SJSA1 (cell line): ENCODE measurements at places on chromosomes 3 and 15. TPM values are rescaled to one million over a fixed set of nuclear protein-coding genes. Genes with fewer than 3 reads are reported as not detected.

GRCh38 chr3:171374260-171374659, 85.9 kb downstream of the TNIK start:
- DNase-seq: no peak

GRCh38 chr3:134839990-134840389, 44.9 kb downstream of the EPHB1 start:
- DNase-seq: no peak

DNA sequence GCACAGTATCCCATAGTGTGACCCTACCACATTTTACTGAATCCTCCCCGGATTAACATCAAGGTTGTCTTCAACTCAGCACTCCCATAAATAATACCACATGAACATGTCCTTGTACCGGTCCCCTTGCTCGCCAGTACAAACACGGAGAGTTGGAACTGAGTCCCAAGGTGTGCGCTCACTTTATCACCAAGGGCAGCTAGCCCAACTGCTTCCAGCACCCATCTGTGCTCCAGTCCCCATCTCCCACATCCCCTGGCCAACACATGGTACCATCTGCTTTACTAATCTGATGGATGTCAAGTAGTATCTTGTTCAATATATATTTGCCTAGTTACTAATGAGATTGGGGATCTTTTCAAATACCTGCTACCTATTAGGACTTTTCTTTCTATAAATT, 64.7 kb downstream of the ISG20 start:
- DNase-seq: no peak

DNA sequence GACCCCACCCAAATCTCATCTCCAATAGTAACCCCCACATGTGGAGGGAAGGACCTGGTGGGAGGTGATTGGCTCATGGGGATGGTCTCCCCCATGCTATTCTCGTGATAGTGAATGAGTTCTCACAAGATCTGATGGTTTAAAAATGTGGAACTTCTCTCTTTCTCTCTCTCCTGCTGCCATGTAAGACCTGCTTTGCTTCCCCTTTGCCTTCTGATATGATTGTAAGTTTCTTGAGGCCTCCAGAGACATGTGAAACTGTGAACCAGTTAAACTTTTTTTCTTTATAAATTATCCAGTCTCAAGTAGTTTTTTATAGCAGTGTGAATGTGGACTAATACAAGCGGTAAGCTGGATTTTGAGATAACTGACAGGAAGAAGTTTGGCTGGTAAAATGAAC, 60.3 kb upstream of the MBNL1 start:
- no peak for DNase-seq

GRCh38 chr15:53976844-53977392, 1.3 kb upstream of the UNC13C start:
- DNase-seq: no peak

DNA sequence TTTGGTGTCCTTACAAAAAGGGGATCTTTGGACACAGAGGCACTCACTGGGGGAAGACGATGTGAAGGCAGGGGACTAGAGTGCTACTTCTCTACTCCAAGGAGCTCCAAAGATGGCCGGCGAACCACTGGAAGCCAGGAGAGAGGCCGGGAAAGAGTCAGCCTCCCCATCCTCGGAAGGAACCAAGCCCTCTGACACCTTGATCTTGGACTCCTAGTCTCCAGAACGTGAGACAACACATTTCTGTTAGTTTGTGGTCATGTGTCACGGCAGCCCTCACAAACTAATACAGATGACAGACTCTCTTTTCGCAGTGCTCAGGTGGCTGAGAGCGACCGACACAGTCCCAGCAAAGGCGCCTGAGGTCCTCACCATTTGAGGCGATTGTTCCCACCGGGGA, 24.4 kb upstream of the ATP2B2 start:
- DNase-seq: no peak

The SEMA6D gene
- total RNA-seq: 2.3 and 3.7 TPM in 2 replicates

The EID1 gene
- 378 and 579 TPM in 2 replicates for total RNA-seq

The NAALADL2 gene
- total RNA-seq: 4.7 and 9.1 TPM in 2 replicates

The PPP2R3A gene
- total RNA-seq: 13.0 and 13.2 TPM in 2 replicates

The DHFR2 gene
- 2.9 and 4.4 TPM in 2 replicates for total RNA-seq

The PARP6 gene
- 18.8 and 35.6 TPM in 2 replicates for total RNA-seq
